Fibroblast of skin of right quadriceps (primary cell): ENCODE measurements at places on chromosomes 11 and 22.
A peak's percentile ranks its signal among the peaks of the same experiment; 100 is the strongest.

GRCh38 chr22:42693055-42693762 lies 27.5 kb downstream of the A4GALT start:
- no peak for DNase-seq

DNA sequence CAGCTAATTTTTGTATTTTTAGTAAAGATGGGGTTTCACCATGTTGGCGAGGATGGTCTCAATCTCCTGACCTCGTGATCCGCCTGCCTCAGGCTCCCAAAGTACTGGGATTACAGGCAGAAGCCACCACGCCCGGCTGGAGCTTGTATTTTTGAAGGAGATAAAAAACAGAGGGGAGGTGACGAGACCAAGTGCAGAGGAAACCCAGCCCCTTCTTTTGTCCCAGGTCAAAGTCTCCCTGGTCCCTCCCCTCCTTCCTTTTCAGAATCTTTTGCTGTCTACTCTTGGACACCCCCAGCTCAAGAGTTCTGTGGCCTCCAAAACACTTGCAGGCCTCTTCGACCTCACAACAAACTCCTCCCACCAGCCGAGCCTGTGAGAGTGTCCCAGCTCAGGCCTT lies 12.2 kb upstream of the TMEM184B start:
- no peak for DNase-seq

DNA sequence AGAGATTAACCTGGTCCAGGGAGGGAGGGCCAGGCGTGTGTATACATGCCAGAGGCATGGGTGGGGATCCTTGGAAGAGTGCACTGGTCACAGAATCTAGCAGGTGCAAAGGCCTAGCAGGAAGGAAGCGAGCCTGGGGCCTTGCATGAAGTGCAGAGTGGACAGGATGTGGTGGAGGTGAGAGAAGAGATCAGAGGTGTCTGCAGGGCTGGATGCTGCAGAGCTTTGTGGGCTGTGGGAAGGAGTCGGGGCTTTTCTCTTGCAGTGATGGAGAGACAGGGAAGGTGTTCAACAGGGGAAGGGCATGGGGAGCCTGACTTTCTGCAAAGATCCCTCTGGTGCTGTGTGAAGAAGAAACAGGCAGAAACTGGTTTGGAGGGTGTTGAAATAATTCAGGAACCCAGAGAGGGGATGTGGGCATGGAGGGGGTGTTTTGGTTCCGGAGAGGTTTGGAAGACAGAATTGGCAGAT lies 2.5 kb upstream of the TPST2 start:
- DNase-seq = no peak

DNA sequence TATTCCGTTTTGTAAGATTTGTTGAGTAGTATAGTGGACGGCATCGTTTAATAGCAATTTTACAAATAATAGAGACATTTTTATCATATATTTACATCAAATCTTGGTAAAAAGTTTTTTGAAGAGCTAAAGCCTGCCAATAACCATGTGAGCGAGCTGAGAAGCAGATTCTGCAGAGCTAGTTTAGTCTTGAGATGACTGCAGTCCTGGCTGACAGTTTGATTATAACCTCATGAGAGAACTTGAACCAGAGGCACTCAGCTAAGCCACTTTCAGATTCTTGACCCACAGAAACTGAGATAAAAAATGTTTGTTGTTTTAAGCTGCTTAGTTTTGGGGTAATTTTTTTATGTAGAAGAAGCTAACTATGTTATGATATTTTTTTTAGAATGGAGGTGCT lies 78.9 kb downstream of the PDE3B start:
- DNase-seq = no peak

DNA sequence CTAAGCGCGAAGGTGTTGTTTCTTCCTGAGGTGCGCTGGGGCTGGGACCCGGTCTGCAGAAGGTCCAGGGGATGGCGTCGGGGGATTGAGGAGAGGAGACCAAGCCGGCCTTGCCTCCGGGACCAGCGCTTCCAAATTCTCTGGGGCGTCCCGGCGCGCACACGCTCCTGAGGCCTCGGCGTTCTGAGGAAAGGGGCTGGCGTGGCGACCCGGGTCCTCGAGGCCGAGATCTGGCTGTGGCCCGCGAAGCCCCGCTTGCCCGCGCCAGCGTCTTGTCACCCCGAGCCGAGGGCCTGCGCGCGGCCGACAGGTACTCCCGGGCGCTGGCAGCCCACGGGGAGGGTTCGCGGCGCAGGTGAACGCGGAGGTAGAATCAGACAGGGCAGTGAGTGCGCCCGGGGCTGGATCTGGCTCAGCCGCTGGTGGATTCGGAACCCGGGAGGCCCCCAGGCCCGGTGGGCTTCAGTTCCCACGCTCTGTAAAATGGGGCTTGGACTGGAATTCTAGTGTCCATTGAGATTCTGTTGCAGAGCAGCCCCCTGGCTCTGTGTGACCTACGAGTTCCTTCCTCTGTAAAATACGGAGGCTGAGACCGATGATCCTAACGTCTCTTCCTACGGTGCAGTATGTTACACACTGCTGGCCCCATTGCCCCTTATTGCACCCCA lies 14.7 kb downstream of the SSH3 start:
- DNase-seq = no peak

DNA sequence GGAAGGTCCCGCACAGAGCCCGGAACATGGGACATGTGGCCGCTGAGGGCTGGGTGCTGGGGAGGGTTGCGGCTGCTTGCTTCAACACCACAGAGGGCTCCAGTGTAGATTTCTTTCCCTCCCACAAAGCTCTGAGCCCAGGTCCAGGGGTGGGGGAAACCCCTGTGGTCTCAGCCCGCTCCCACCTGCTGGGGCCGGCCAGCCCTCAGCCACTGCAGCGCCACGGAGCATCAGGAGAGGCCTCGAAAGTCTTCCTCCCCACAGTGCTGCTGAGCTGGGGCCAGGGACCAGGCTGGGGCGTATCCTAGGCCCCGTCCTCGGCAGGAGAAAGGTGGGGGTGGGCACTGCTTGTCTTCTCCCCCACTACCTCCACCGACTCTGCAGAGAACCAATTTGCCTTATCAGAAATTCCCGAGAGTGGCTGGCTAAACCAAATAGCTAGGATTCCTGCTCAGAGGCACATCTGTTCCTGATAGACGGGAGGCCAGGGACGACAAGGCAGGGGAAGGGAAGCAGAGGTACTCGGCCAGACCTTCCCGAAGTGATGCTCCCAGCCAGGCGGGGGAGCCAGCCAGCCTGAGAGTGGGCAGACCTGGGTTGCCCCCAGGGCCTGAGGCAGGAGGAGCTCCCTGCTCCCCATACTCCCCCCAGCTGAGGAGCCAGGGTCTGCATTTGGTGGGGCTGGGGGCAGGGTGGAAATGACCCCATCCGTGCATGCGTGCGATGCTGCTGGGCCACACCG lies 18.7 kb downstream of the IGF2 start:
- DNase-seq = peak; percentile 57

- no peak for DNase-seq
These were observed 8.3 kb upstream of the SORL1-AS1 start for GRCh38 chr11:121460941-121461514.

- DNase-seq = no peak
These were observed 422.1 kb downstream of the BRD1 start for GRCh38 chr22:49405590-49405989.

DNA sequence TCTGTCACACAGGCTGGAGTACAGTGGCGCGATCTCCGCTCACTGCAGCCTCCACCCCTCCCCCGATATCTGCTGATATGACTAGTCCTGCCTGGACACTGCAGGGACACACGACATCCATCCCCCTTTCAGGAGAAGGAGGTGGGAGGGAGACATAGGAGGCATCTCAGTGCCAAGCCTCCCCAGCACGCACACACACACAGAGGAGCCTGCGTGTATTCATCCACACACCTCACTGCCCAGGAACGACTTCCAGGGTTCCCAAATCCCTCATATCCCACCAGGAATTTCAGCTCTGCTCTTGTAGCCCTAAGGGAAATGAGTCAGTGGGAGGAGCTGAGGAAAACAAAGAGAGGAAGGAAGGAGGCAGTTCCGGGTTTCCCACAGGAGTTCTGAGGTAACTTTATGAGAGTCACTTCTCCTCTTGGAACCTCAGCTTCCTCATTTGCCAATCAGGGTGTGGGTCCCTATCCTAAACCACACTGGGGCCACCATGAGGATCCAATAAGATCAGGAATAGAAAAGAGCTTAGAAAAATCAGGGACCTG lies 37.2 kb upstream of the ACER3 start:
- peak; percentile 86 for DNase-seq

GRCh38 chr11:61601512-61601911 lies 20.6 kb upstream of the SYT7 start:
- DNase-seq = no peak

DNA sequence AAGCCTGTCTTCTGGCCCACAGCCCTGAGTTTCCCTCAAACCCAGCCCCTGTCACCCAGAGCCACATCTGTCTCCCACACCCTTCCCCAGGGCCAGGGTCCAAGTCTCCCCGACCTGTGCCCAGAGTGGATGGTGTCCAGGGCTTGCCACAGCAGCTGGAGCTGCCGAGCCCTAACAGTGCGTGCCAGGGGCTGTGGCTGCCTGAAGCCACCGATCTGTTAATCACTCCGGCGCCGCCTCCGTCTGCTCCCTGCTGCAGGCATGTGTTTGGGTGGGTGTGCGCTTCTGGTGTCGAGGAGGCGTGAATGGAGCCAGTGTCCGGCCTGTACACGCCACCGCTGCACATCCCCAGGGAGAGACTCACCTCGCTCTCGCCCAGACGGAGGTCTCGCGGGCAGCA lies 26.1 kb downstream of the SHISAL1 start:
- no peak for DNase-seq

DNA sequence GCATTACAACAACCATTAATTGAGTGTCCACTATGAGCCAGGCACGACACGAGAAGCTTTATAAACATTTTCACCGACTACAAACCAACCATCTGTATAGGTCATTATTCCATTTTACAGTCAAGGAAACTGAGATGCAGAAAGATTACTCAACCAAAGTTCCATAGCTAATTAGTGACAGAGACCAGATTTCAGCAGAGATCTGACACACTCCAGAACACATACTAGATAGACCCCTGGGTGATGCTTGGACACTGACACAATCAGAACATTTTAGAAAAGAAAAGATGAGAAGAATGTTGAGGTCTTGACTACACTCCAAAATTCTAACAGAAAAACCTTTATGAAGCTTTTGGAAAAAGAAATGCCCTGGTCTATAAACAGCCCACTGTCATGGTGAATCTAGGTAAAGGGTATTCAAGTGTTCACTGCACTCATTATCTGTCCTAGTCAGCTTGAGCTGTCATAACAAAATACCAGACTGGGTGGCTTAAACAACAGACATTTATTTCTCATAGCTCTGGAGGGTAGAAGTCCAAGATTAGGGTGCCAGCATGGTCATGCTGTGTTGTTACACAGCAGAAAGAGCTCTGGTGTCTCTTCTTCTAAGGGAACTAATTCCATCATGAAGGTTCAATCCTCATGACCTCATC lies 89.0 kb downstream of the RELT start:
- peak; percentile 21 for DNase-seq

DNA sequence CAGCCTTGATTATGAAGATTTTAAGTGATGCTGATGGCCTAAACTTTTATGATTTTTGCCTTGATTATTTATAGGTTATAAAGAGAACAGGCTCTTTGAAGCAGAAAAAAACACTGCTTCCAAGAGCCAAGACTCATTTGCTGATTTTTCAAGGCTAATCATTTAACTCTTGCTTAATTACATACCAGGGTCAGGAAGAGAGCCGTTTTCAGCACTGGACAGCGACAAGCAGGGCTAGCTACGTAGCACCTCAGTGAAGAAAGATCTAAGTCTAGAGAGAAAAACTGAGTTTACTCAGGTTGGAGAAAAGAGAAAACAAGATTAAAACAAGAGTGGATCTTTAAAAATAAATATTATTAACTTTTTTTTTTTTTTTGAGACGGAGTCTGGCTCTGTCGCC lies 615.4 kb upstream of the B3GAT1 start:
- DNase-seq = peak; percentile 21

DNA sequence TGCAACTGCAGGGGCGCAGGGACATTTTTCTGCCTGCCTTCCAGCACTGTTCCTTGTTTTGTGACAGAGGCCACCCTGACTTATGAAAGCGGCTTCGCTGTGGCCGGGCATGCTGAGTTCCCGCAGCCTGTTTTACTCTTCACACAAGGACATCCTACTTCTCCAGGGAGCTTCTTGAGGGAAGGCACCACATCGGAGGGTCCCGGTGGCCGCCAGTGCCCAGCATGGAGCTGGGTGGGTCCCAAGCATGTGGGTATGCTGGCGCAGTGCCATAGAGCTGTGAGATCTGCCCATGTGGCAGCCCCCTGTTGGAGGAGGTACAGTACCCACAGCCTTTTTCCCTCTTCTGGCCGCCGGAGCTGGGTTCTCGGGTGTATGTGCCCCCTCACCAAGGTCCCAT lies 136.1 kb downstream of the GRIK4 start:
- no peak for DNase-seq

DNA sequence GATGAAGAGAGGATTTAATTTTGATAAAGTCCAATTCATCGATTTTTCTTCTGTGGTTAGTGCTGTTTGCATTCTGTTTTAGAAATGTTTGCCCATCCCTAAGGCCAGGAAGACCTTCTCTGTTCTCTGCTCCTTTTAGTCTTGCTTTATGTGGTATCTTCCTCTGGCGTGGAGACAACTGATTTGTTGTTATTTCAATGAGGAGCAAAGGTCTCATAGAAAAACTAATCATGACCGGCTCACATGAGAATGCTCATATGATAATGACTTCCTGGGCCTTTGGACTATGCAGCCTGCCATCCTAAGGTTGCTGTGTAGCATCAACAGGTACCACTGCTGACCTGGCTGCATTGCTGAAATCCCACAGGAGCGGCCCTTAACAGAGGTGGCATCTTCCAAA lies 19.8 kb downstream of the SCGB1A1 start:
- DNase-seq = no peak

GRCh38 chr11:109454857-109455256 lies 32.9 kb downstream of the C11orf87 start:
- DNase-seq = no peak

- DNase-seq = peak; percentile 42
These were observed 17.2 kb downstream of the CLDN25 start for GRCh38 chr11:113796663-113797259.

DNA sequence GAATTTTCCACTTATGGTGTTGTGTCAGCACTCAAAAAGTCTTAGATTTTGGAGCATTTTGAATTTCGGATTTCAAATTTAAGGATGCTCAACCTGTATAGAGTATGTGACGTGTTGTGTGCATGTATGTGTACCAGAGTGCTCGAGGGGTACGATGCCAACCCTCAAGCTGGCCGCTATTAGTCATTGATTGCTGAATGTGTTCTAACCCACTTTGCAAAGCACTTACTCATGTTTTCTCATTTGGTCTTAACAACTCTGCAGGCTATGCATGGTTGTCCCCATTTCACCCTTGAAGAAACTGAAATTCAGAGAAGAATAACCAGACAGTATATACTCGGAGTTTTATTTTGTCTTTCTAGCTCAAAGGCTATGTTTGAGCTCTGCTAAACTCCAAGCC lies 196.4 kb upstream of the TENM4 start:
- no peak for DNase-seq

- no peak for DNase-seq
These were observed 415.7 kb downstream of the SOX6 start for GRCh38 chr11:15940462-15941205.

- DNase-seq = no peak
These were observed 15.3 kb downstream of the KCNJ5 start for GRCh38 chr11:128906185-128907050.
